ENCODE measurements at places on chromosomes 5 and 9. TPM values are rescaled to one million over a fixed set of nuclear protein-coding genes. Genes with fewer than 3 reads are reported as not detected.

- no peaks in the 10 kb centered on the region for H3K27me3 ChIP-seq
- H3K27ac ChIP-seq, result no peak overlapping the region
- H3K36me3 ChIP-seq, result no peaks in the 10 kb centered on the region
- DNase-seq, result no peak
- no peaks in the 10 kb centered on the region for H3K4me1 ChIP-seq
- H3K4me3 ChIP-seq, result no peak overlapping the region
Observed at GRCh38 chr5:136364307-136364706, 1.0 kb downstream of the TRPC7 start.

TEK gene
- polyA plus RNA-seq, result 19.9 TPM

SV2C gene
- polyA plus RNA-seq, result 0.01 TPM

DNA sequence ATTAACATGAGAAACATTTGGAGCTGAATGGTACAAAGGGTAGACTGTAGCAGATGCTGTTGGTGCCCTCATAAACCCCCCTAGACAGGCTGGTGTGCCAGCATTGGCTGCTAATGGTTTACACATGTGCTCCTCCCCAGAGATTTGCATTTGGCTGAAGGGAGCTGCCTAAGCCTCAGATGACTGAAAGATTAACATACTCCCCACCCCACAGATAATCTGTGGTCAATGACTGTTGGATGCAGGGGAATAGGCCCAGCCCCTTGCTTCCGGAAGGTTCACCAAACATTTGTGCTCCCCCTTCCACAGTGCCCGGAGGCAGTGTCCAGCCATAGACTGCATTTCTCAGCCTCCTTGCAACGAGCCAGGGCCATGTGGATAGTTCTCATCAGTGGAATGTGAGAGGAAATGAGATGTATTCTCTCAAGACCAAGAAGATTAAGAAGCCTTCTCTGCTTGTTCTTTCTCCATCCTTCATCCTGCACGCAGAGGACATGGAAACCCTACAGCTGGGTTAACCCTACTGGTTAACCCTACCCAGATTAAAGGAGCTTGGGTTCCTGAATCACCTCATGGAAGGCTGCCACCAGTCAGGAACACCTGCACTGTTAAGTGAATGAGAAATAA is 79.6 kb downstream of the PHAX start:
- no peaks in the 10 kb centered on the region for H3K36me3 ChIP-seq
- no peak overlapping the region for H3K27ac ChIP-seq
- DNase-seq, result peak; percentile 40
- H3K4me1 ChIP-seq, result peaks cover 6% of the 10 kb centered on the region

PCDHB12 gene
- polyA plus RNA-seq, result 3.5 TPM

SMIM33 gene
- not detected for polyA plus RNA-seq

DNA sequence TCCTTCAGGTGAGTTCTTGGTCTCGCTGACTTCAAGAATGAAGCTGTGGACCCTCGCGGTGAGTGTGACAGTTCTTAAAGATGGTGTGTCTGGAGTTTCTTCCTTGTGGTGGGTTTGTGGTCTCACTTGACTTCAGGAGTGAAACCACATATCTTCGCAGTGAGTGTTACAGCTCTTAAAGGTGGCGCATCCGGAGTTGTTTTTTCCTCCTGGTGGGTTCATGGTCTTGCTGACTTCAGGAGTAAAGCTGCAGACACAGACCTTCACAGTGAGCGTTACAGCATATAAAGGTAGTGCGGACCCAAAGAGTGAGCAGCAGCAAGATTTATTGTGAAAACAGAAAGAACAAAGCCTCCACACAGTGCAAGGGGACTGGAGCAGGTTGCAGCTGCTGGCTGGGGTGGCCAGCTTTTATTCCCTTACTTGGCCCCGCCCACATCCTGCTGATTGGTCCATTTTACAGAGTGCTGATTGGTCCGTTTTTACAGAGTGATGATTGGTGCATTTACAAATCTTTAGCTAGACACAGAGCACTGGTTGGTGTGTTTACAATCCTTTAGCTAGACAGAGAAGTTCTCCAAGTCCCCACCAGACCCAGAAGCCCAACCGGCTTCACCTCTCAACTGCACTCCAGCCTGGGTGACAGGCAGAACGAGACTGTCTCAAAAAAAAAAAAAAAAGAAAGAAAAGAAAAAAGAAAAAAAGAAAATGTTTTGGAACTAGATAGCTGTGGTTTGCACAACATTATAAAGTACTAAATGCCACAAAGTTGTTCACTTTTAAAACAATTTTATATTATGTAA is 9.1 kb upstream of the ERMP1 start:
- H3K27me3 ChIP-seq, result no peaks in the 10 kb centered on the region
- no peak overlapping the region for H3K4me3 ChIP-seq
- no peak for DNase-seq
- peaks cover 16% of the 10 kb centered on the region for H3K4me1 ChIP-seq
- H3K27ac ChIP-seq, result no peak overlapping the region

RAB3C gene
- 0.16 TPM for polyA plus RNA-seq

- no peak overlapping the region for H3K4me3 ChIP-seq
- H3K27ac ChIP-seq, result peak overlapping the region; percentile 10
- peaks cover 32% of the 10 kb centered on the region for H3K4me1 ChIP-seq
- DNase-seq, result peak; percentile 76
- H3K27me3 ChIP-seq, result no peaks in the 10 kb centered on the region
Observed at GRCh38 chr9:111961575-111961974, 65.0 kb downstream of the UGCG start.

TMEM252 gene
- 1.4 TPM for polyA plus RNA-seq

PRR16 gene
- 10.1 TPM for polyA plus RNA-seq

MUSK gene
- polyA plus RNA-seq, result 15.1 TPM

SPDL1 gene
- 15.3 TPM for polyA plus RNA-seq

DNA sequence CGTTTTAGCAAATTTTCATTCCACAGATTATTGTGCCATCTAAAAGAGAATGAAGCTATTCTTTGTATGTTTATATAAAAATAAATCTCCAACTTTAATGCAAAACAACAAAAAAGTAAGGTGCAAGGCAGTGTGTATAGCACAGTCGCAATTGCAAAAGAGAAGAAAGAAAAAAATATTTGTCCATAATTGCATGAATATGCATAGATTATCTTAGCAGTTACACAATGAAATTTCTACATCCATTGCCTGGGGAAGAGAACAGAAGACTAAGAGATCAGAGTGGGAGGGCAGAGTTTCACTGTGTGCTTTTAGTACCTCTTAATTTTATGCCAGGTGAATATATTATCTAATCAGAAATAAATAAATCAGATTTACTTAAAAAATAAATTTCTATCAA is 86.4 kb upstream of the LHFPL2 start:
- no peak for DNase-seq
- H3K27me3 ChIP-seq, result no peaks in the 10 kb centered on the region
- H3K4me1 ChIP-seq, result no peaks in the 10 kb centered on the region
- no peak overlapping the region for H3K4me3 ChIP-seq

GRCh38 chr5:151047814-151048425 is 27.5 kb downstream of the GPX3 start:
- no peaks in the 10 kb centered on the region for H3K27me3 ChIP-seq
- peaks cover 66% of the 10 kb centered on the region for H3K36me3 ChIP-seq
- peaks cover 11% of the 10 kb centered on the region for H3K4me1 ChIP-seq
- no peak overlapping the region for H3K4me3 ChIP-seq

DNA sequence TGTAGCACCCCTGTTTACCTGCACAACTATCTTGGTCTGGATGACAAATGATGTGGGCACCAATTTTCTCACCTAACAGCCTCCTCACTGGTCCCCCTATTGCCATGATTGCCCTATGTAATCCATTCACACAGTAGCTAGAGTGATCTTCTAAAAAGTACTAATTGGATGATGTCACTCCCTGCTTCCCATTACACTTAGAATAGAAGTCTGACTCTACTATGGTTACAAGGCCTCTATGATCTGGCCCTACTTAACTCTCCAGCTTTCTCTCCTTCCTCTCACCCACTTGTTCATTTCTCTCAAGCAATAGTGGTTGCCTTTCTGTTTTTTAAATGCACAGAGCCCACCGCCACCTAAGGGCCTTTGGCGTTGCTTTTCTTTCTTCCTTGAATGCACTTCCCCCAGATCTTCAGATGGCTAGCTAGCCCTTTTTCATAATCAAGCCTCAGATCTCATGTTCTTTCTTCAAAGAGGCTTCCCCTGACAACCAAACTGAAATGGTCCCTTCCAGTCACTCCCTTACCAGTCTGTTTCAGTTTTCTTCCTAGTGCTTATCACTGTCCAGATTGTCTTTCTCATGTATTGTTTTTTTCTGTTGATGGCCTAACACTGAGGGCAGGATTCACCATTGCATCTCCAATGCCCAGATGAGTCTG is 8.7 kb downstream of the IGIP start:
- H3K4me3 ChIP-seq, result no peak overlapping the region
- no peaks in the 10 kb centered on the region for H3K36me3 ChIP-seq
- H3K27ac ChIP-seq, result no peak overlapping the region

GRCh38 chr5:150523472-150524350 is 15.8 kb downstream of the NDST1 start:
- H3K36me3 ChIP-seq, result peaks cover 68% of the 10 kb centered on the region
- no peak overlapping the region for H3K4me3 ChIP-seq
- peaks cover 41% of the 10 kb centered on the region for H3K4me1 ChIP-seq
- peak; percentile 74 for DNase-seq
- H3K27me3 ChIP-seq, result no peaks in the 10 kb centered on the region

- no peak overlapping the region for H3K4me3 ChIP-seq
- H3K4me1 ChIP-seq, result no peaks in the 10 kb centered on the region
- no peaks in the 10 kb centered on the region for H3K36me3 ChIP-seq
- DNase-seq, result peak; percentile 67
- no peaks in the 10 kb centered on the region for H3K27me3 ChIP-seq
- no peak overlapping the region for H3K27ac ChIP-seq
Observed at GRCh38 chr9:15999422-16000339, 446.8 kb downstream of the CCDC171 start.

GRCh38 chr9:70556771-70557170 is 142.3 kb upstream of the KLF9 start:
- H3K4me3 ChIP-seq, result no peak overlapping the region
- peaks cover 4% of the 10 kb centered on the region for H3K4me1 ChIP-seq
- no peaks in the 10 kb centered on the region for H3K27me3 ChIP-seq
- no peaks in the 10 kb centered on the region for H3K36me3 ChIP-seq
- no peak for DNase-seq

OLFM1 gene
- polyA plus RNA-seq, result 3.2 TPM

DNA sequence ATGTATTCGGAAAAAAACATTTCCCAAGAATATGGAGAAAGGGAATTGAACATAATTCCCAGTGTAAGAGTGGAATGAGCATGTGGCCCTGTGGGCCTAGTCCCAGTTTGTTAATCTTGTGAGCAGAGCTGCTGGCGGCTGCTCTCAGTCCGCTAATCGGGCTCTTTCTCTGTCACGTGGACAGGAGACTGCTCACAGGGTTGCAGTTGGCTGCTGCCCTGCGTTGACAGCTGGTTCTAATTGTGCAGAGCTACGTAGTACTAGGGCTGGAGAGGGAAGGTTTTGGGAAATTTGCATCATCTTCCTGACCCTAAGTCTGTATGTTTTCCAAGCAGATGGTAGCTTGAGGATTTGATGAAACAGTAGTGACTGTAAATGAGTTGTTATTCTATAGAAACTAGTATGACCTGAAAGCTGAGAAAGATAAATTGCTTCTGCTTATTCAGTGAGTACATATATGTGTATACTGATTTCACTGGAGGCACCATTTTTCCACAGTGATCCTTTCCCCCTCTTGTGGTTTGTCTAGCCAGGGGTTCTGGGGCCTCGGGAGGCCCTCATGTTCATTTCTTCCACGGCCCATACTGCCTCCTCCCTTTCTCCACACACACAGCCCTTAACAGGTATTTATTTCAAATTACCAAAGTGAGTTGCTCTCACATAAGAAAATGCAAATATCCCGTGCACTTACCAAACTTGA is 100.6 kb downstream of the ANGPTL2 start:
- peak; percentile 99 for DNase-seq
- H3K4me3 ChIP-seq, result no peak overlapping the region
- peaks cover 26% of the 10 kb centered on the region for H3K4me1 ChIP-seq
- no peaks in the 10 kb centered on the region for H3K27me3 ChIP-seq
- peak overlapping the region; percentile 98 for H3K27ac ChIP-seq
